Pancreas (tissue), 10 donors: ENCODE measurements at places on chromosomes 16 and 17. TPM values are rescaled to one million over a fixed set of nuclear protein-coding genes. Genes with fewer than 3 reads are reported as not detected.

DNA sequence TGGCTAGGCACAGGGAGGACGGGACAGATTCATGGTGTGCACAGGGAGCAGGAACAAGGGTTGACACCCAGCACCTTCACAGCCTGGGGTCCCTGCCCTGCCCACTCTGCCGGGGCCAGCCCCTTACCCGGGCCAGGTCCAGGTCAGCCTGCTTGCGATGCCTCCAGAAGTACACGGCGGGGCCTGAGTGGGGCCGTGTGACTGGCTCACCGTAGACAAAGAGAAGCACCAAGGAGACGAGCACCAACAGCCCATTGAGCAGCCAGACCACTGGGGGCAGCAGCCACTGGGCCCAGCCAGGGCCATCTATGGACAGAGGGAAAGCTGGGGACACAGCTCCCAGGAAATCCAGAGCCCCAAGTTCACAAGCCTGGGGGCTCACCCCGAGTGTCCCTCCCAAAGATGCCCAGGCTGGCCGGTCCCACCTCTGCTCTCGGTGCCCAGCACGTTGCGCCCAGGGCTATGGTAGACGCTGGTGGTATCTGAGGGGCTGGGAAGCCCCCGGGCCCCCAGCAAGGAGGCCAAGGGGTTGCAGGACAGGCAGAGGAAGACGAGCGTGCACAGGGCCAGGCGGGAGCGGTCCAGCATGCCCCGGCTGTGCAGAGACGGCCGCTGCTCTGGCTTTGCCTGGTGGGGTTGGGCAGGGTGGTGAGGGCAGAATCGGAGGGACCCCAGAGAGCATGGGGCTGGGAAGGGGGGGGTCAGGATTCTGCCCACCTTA, 19.8 kb downstream of the SREBF1 start:
- DNase-seq: no peak
- no peak overlapping the region for H3K27ac ChIP-seq
- no peak overlapping the region for H3K4me3 ChIP-seq
- H3K27me3 ChIP-seq: no peaks in the 10 kb centered on the region

DNA sequence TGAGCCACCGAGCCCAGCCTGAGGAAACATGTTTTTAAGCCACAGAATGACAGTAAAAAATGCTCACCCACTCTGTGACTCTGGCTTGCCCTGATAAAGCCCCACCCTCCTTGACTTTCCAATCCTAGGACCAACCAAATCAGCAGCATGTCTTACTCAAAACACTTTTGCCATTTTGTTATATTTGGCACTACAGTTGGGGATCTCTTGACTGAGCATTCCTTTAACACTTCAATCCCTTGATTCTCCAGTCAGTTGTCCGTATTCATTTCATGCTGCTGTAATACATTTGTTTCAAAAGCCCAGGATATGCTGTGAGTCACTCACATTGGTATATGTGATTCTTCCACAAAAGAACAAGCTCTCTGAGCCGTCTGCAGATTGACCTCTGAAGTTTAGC, 8.2 kb downstream of the MYH3 start:
- H3K36me3 ChIP-seq: no peaks in the 10 kb centered on the region
- no peak overlapping the region for H3K27ac ChIP-seq
- no peaks in the 10 kb centered on the region for H3K27me3 ChIP-seq
- DNase-seq: no peak

- H3K27ac ChIP-seq: no peak overlapping the region
- DNase-seq: no peak
- no peaks in the 10 kb centered on the region for H3K27me3 ChIP-seq
- H3K4me3 ChIP-seq: no peak overlapping the region
Measured at GRCh38 chr16:56747486-56748045, 17.6 kb downstream of the NUP93 start.

- no peak overlapping the region for H3K4me3 ChIP-seq
- H3K4me1 ChIP-seq: no peaks in the 10 kb centered on the region
- H3K27ac ChIP-seq: no peak overlapping the region
Measured at GRCh38 chr17:6868582-6868981, 37.1 kb upstream of the TEKT1 start.

GRCh38 chr17:19461116-19461515, 50.1 kb downstream of the RNF112 start:
- H3K27me3 ChIP-seq: no peaks in the 10 kb centered on the region
- H3K4me1 ChIP-seq: no peaks in the 10 kb centered on the region
- no peak overlapping the region for H3K4me3 ChIP-seq
- H3K27ac ChIP-seq: no peak overlapping the region
- no peaks in the 10 kb centered on the region for H3K36me3 ChIP-seq

DNA sequence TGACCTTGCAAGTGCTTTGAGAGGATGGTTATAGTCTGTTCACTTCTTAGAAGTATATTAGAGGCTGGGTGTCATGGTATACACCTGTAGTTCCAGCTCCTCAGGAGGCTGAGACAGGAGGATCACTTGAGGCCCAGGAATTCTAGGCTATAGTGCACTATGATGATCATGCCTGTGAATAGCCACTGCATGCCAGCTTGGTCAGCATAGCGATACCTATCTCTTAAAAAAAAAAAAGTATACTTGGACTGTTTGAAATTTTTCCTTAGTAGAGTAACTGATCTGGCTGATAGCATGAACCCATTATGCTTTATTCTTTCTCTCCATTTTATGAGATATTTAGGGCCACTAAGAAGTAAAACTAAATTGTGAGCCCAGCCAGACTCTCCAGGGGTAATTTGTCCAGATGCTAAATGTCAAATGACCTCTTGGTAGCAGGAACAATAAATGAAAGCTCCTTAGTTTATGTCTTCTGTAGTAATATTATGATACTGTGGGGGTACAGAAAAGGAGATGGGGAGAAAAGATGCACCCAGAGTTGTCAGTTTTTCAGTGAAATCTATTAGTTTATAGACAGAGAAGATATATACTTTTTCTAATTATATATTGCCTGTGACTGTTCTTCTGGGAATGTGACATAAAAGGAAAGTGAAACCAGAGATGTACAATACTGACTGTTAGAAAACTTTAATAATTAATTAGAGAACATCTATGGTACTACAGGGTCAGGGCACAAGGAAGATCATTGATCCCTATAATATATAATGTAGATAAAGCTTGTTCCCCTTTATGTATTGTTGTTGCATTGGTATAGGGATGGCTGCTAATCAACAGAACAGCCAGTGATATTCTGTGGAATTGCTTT, 335.3 kb upstream of the TBX2 start:
- no peak for DNase-seq
- no peak overlapping the region for H3K4me3 ChIP-seq
- no peak overlapping the region for H3K27ac ChIP-seq
- H3K36me3 ChIP-seq: no peaks in the 10 kb centered on the region
- H3K4me1 ChIP-seq: peaks cover 10% of the 10 kb centered on the region

DNA sequence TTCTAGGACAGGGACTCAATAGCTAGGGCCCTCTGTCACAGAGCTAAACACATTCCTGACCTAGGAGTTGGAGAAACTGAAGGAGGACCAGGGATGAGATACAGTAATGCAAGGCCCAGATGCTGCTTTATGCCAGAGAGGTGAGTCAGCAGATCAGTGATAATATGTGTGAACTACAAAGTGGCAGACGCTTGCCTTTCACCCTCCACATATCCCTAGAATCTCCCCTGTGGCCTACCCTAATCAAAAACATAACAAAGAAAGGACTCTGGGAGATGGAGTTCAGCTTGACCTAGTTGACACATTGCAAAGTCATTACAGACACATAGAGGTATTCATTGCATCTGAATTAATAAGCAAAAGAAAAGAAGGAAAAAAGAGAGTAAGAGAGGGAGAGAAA, 417.6 kb upstream of the DYNLRB2 start:
- no peaks in the 10 kb centered on the region for H3K27me3 ChIP-seq
- H3K4me1 ChIP-seq: no peaks in the 10 kb centered on the region
- H3K27ac ChIP-seq: no peak overlapping the region
- no peak for DNase-seq
- H3K36me3 ChIP-seq: no peaks in the 10 kb centered on the region

- H3K27me3 ChIP-seq: no peaks in the 10 kb centered on the region
- no peaks in the 10 kb centered on the region for H3K36me3 ChIP-seq
- H3K27ac ChIP-seq: no peak overlapping the region
- no peak for DNase-seq
- no peaks in the 10 kb centered on the region for H3K4me1 ChIP-seq
- no peak overlapping the region for H3K4me3 ChIP-seq
Measured at GRCh38 chr16:1002399-1003166, 21.0 kb downstream of the SOX8 start.

- H3K27me3 ChIP-seq: no peaks in the 10 kb centered on the region
- no peak for DNase-seq
- peaks cover 26% of the 10 kb centered on the region for H3K36me3 ChIP-seq
- peaks cover 25% of the 10 kb centered on the region for H3K4me1 ChIP-seq
- H3K4me3 ChIP-seq: no peak overlapping the region
Measured at GRCh38 chr17:7218758-7219157, 878 bp downstream of the DLG4 start.

DNA sequence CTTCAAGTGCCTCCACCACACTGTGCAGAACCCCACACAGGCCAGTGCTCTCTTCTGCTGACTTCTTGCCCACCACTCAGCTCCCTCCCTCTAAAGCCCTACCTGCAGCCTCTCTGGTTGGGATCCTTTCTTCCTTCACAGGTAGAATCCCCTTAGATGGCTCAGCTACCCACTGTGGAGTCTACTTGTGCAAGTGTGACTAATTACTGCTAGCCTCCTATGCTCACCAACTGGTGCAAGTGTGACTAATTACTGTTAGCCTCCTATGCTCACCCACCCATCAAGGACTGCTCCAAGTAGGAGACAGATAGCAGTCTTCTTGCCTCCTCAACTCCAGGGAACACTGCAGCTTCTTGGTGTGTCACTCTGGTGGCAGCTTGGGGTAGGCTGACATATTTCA, 43.6 kb downstream of the TEX14 start:
- H3K4me1 ChIP-seq: no peaks in the 10 kb centered on the region
- DNase-seq: no peak
- no peak overlapping the region for H3K27ac ChIP-seq
- no peaks in the 10 kb centered on the region for H3K36me3 ChIP-seq
- no peak overlapping the region for H3K4me3 ChIP-seq

- no peaks in the 10 kb centered on the region for H3K36me3 ChIP-seq
- H3K27me3 ChIP-seq: no peaks in the 10 kb centered on the region
- no peak overlapping the region for H3K27ac ChIP-seq
Measured at GRCh38 chr17:74512036-74512435, 19.2 kb downstream of the CD300LB start.

The SMARCE1 gene
- polyA plus RNA-seq: 29.0 TPM

The ACD gene
- 29.0 TPM for polyA plus RNA-seq

The FBXO39 gene
- polyA plus RNA-seq: not detected

The METTL22 gene
- 38.9 TPM for polyA plus RNA-seq

The TRIM72 gene
- polyA plus RNA-seq: 0.02 TPM
